ENCODE measurements at places on chromosomes 5 and 9. TPM values are rescaled to one million over a fixed set of nuclear protein-coding genes. Genes with fewer than 3 reads are reported as not detected.

Gene CBY3
- total RNA-seq = 2.3 TPM

Gene SPINK13
- not detected for total RNA-seq

GRCh38 chr9:101582553-101582952 is 12.2 kb downstream of the PPP3R2 start:
- H3K4me1 ChIP-seq = peaks cover 27% of the 10 kb centered on the region
- no peaks in the 10 kb centered on the region for H3K27me3 ChIP-seq
- no peak overlapping the region for H3K4me3 ChIP-seq
- no peak for DNase-seq
- H3K27ac ChIP-seq = no peak overlapping the region
- no peaks in the 10 kb centered on the region for H3K36me3 ChIP-seq

DNA sequence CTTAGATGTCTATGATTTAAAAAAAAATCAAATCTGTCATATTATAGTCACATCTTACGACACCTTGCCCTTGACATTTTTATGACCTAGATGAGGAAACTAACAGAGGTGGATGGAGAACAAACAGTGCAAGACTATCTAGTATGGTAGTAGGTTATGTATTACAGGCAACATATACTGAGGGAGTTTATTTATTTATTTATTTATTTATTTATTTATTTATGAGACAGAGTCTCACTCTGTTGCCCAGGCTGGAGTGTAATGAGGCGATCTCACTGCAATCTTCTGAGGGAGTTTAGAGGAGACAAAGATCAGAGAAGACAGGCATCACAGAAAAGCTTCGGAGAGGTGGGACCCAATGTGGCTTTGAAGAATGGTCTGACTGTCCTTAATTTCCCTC is 4.5 kb upstream of the PBX3 start:
- no peak for DNase-seq
- H3K4me1 ChIP-seq = peaks cover 11% of the 10 kb centered on the region
- H3K27me3 ChIP-seq = peaks cover 8% of the 10 kb centered on the region
- H3K36me3 ChIP-seq = no peaks in the 10 kb centered on the region

DNA sequence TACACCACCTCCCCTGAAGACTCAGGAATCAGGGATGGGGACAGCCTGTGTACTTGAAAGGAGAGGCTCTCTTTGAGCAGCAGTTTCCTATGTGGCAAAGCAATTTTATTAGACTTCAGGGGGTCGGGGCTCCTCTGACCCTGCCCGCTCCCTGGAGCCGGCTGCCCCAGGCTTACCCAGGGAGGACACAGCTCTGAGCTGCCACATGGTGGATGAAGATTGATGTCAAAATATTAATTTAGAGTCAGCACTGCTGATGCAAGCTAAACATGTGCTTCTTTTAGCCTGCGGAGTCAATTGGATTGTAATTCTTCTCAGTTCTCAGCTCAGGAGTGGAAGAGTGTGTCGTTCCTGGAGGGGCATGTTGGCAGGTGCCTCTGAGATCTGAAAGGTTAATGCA is 606.1 kb downstream of the KIF4B start:
- DNase-seq = no peak
- no peaks in the 10 kb centered on the region for H3K27me3 ChIP-seq
- no peaks in the 10 kb centered on the region for H3K36me3 ChIP-seq
- peaks cover 14% of the 10 kb centered on the region for H3K4me1 ChIP-seq
- H3K4me3 ChIP-seq = no peak overlapping the region
- H3K27ac ChIP-seq = no peak overlapping the region

DNA sequence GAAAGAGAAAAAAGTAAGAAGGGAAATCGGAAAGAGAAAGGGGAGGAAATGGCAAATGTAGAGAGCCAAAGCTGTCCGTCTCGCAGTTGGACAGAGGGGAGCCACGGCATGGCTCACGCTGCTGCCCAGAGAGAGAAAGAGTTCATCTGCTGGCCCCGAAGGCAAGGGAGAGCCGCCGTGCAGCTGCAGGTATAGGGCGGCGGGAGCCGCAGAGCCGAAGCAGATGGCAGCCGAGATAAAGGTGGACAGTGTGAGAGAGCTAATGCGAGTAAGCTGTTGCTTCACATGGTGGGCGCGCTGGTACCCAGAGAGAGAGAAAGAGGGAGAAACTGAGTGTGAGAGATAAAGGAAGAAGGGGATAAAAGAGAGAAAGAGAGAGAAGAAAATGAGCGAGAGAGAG is 188.4 kb upstream of the PPP1R26 start:
- peaks cover 10% of the 10 kb centered on the region for H3K4me1 ChIP-seq
- DNase-seq = no peak
- no peak overlapping the region for H3K4me3 ChIP-seq
- no peaks in the 10 kb centered on the region for H3K36me3 ChIP-seq

- 0 out of 2 replicates have a peak, but pooled peaks cover 7% of the 10 kb centered on the region for H3K4me1 ChIP-seq
- H3K27ac ChIP-seq = no peak overlapping the region
- H3K36me3 ChIP-seq = no peaks in the 10 kb centered on the region
- peak; percentile 13 for DNase-seq
Measured at GRCh38 chr5:129541648-129542251, 81.7 kb downstream of the ADAMTS19 start.

DNA sequence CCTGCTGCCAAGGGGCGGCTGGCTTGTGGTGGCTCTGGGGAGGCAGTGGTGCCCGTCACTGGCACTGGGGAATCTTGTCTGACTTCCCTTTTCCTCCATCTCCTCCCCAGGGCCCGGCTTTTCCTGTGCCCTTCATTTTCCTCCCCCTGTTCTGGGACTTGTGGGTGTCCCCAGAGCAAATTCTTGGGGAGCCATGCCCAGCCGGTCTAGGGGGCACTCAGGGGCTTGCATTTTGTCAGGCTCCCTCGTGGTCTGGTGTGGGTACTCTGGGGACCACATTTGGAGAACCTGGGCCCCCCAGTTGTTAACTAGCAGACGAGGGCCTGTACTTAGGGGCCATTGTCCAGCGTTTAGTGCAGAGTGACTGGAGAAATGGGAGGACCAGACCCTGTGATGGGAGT is 105.2 kb upstream of the IER5L start:
- no peak overlapping the region for H3K27ac ChIP-seq
- H3K36me3 ChIP-seq = no peaks in the 10 kb centered on the region
- H3K4me3 ChIP-seq = no peak overlapping the region
- H3K4me1 ChIP-seq = peaks cover 23% of the 10 kb centered on the region
- no peaks in the 10 kb centered on the region for H3K27me3 ChIP-seq

DNA sequence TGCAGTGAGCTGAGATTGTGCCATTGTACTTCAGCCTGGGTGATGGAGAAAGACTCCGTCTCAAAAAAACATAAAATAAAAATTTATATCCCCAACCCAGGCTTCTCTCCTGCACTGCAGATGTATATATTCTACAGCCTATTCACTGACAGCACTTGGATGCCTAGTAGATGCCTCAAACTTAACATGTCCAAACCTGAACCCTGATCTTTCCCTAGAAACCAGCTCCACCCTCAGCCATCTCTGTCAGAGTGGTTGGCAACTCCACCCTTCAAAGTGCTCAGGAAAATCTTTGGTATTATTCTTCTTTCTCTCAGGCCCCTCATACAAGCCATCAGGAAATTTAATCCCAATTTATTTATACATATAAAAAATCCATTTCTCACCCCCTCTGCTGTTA is 36.9 kb upstream of the TXN start:
- no peaks in the 10 kb centered on the region for H3K4me1 ChIP-seq
- no peak overlapping the region for H3K27ac ChIP-seq
- H3K36me3 ChIP-seq = no peaks in the 10 kb centered on the region
- no peaks in the 10 kb centered on the region for H3K27me3 ChIP-seq
- DNase-seq = no peak

GRCh38 chr9:19967888-19968459 is 179.1 kb upstream of the SLC24A2 start:
- DNase-seq = peak; percentile 80
- no peaks in the 10 kb centered on the region for H3K36me3 ChIP-seq
- H3K27me3 ChIP-seq = no peaks in the 10 kb centered on the region
- H3K4me3 ChIP-seq = peak overlapping the region; percentile 4

DNA sequence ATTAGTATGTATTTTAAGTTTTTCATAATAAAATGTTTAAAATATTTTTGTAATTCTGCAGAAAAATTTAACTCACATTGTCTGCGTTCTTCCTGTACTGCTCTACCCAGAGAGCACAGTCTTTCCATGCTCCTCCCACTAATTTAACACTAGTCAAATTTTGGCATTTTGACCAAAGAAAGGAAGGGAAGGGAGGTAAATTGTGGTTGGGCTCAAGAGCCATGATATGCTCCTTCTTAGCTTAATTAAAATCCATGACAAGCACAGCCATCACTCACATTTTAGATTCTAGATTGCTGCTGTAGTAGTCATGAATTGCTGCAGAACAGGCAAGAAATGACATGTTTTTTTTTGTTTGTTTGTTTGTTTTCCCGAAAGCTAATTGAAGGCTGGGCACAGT is 98.4 kb downstream of the NLN start:
- H3K36me3 ChIP-seq = peaks cover 20% of the 10 kb centered on the region
- no peaks in the 10 kb centered on the region for H3K27me3 ChIP-seq
- no peak overlapping the region for H3K4me3 ChIP-seq
- DNase-seq = no peak
- peaks cover 9% of the 10 kb centered on the region for H3K4me1 ChIP-seq

- H3K27ac ChIP-seq = no peak overlapping the region
- DNase-seq = no peak
- H3K27me3 ChIP-seq = no peaks in the 10 kb centered on the region
- no peak overlapping the region for H3K4me3 ChIP-seq
- peaks cover 32% of the 10 kb centered on the region for H3K4me1 ChIP-seq
Measured at GRCh38 chr9:89473762-89474469, 24.0 kb downstream of the SEMA4D start.

DNA sequence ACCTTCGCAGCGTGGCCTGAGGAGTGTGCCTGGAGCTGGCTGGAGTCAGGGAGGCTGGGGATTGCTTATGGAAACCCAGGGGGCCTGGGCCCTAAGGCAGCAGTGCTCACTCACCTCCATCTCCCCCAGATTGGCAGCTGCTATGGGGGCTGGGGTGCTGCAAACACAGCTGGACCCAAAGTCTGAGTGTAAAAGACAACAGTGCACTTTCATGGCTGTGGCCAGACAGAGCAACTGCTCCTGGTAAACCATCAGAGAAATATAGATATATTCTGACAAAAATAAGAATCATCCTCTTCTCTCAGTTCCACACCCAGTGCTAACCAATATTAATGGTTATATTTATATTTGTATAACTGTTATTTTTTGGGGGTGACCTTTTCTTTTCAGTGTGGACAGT is 123.9 kb downstream of the TENT4A start:
- H3K36me3 ChIP-seq = no peaks in the 10 kb centered on the region
- no peak for DNase-seq
- no peaks in the 10 kb centered on the region for H3K4me1 ChIP-seq
- H3K4me3 ChIP-seq = no peak overlapping the region

DNA sequence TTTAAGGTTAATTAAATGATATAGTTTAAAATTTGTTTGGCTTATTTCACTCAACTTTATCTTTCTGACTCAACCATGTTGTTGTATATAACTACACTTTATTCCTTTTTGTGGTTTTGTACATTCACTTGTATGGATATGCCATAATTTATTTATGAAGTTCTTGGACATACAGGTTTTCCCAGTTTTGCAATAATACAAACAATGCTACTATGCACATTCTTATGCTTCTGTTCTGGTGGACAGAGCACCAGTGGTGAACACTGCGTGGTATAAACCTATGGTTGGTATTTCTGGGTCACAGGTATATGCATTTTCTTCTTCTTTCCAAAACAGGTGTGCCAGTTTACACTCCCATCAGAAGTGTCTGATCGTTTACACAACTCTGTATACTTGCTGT is 35.7 kb upstream of the TRIM14 start:
- no peak overlapping the region for H3K27ac ChIP-seq
- DNase-seq = no peak
- H3K4me3 ChIP-seq = no peak overlapping the region
- no peaks in the 10 kb centered on the region for H3K27me3 ChIP-seq
- no peaks in the 10 kb centered on the region for H3K4me1 ChIP-seq

DNA sequence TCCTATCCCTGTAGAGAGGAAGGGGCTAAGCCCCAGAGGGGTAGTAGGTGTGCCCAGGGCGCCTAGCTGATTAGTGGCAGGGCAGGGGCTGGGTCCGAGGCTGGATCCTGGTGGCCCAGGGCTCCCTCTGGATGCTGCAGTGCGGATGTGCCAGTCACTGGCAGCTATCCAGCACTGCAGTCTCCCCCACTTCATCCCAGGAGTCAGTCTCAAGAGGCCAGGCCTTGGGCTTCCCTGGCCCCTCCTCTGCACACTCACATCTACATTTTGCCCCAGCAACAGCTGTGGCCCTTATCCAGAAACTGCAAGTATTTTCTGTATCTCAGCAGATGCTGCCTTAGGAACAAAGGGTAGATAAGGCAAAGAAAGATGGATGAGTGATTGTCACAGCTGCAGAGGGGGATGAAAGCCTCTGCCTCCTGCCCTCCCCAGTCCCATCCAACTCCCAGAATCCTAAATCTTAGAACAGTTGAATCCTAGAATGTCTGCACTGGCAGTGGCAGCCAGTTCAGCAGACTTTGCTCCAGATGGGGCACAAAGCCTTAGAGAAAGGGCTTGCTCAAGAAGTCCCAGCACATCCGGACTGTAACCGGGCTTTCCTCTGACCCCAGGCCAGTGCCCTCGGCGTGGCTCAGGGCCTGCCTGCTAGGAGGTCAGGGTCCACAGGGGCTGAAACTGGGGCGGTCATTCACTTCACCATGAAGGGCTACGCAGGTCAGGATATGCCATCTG is 1.6 kb downstream of the ANXA6 start:
- H3K36me3 ChIP-seq = no peaks in the 10 kb centered on the region
- DNase-seq = no peak
- H3K4me1 ChIP-seq = peaks cover 26% of the 10 kb centered on the region
- peak overlapping the region; percentile 88 for H3K4me3 ChIP-seq
- peaks cover 10% of the 10 kb centered on the region for H3K27me3 ChIP-seq

DNA sequence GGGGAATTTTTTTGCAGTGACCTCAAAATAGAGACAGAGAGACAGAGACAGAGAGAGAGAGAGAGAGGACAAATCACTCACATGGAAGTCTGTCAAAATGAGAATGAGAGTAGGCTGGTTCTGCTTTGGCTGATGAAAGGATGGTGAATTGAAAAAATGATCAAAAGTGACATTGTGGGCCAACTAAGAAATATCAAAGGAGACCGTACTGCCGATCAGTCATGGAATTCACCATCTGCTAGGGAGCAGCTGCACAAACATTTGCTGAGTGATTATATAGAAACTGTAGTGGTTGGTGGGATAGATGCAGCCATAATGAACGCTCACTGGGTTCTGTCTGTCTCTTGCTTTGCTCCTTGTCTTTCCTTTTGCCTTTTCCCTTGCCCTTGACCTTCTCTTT is 476.6 kb upstream of the SGCD start:
- peaks cover 4% of the 10 kb centered on the region for H3K4me1 ChIP-seq
- H3K4me3 ChIP-seq = no peak overlapping the region
- no peaks in the 10 kb centered on the region for H3K27me3 ChIP-seq

Measured in GM23338 (cell line).